Urinary bladder (tissue), 4 donors: ENCODE measurements at places on chromosomes 13 and 19. TPM values are rescaled to one million over a fixed set of nuclear protein-coding genes. Genes with fewer than 3 reads are reported as not detected.

- DNase-seq, result no peak
Observed at GRCh38 chr13:39688278-39688677, 32.8 kb downstream of the COG6 start.

DNA sequence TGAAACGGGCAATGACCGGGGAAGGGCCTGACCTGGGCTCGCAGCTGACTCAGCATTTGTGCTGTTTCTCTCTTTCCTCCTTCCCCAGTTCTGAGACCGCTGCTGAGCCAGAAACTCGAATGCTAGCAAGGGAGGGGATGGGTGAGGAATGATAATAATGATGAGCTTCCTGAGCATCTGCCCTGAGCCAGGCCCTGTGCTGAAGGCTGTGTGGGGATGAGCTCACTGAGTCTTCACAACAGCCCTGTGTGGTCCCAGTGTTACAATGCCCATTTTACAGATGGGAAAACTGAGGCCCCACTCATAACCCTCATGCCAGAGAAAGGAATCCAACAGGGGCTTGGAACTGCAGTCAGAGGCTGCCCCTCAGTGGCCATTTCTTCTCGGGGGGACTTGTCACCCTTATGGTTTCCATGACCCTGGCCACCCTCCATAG lies 8.1 kb downstream of the SULT2B1 start:
- DNase-seq, result no peak

The DNM2 gene
- polyA plus RNA-seq, result 87.0 TPM

DNA sequence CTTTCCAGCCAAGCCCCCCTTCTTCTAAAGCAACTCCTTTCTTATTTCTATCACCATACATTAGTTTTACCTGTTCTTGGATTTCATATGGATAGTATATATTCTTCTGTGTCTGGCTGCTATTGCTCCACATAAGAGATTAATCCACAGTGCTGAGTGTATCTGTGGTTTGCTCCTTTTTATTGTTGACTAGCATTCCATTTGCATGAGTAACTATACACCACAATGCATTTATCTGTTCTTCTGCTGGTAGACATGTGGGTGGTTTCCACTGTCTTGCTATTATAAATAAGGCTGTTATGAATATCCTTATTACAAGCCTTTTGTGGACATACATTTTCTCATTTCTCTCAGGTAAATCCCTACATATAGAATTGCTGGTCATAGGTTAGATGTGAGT lies 138.2 kb downstream of the SLC7A1 start:
- no peak for DNase-seq

The CYP4F8 gene
- polyA plus RNA-seq, result 1.9 TPM

The MBD3L2 gene
- polyA plus RNA-seq, result not detected

- no peak for DNase-seq
Observed at GRCh38 chr19:28258829-28259228, 954.1 kb downstream of the UQCRFS1 start.
